ENCODE measurements at places on chromosomes 2 and 18. TPM values are rescaled to one million over a fixed set of nuclear protein-coding genes. Genes with fewer than 3 reads are reported as not detected.
A peak's percentile ranks its signal among the peaks of the same experiment; 100 is the strongest.

DNA sequence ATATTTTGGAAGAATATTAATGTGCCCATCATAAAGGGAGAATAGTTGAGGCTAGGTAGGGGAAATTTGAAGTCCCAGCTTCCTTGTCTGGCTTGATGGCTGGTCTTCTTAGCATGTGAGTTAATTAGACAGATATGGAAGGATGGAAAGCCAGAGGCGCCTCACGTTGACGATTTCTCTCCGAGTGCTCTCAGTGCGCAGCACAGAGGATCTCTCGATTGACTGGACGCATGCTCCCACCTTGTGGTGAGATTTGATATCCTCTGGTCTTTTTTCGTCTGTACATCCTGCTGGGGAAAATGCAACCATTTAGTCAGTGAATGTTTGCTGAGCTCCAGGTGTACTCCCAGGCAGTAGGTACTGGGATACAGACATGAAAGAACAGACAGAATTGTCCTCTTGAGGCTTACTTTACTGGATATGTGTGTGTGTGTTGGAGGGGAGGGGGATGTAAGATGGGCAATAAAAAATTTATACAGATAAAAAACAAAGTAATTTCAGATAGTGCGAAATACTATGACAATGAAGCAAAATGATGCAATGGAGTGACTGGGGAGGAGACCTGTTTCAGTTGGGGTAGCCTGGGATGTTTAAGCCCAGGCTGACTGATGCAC lies 66.9 kb upstream of the ZNG1B start:
- peak; percentile 70 for DNase-seq

DNA sequence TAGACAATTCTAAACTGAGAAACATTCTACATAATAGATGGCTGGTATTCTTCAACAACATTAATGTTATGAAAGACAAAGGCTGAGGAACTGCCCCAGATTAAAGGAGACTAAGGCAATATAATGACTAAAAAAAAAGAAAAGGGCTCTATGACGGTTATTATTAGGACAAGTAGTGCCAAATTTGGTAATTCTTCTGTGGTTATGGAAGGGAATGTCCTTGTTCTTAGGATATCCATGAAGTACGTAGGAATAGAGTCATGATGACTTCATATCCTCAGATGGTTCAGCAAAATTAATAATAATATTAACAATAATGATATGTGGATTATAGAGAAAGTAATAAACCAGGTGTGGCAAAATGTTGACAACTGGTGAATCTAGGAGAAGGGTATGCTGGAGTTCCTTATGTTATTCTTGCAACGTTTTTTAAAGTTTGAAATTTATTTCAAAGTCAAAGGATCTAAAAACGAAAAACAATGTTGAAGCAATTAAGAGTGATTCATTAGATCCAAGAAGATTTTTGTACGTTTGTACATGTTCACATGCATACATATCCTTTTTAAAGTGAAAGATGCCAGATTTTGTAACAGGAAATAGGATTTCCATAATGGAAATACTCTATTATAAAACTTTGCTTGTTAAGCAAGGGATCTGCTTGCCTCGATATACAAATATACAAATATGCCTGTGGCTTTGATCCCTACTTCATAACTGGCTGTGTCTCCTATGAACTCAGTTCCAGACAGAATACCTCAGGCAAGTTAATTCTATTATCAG lies 27.7 kb upstream of the STRN start:
- no peak for DNase-seq

DNA sequence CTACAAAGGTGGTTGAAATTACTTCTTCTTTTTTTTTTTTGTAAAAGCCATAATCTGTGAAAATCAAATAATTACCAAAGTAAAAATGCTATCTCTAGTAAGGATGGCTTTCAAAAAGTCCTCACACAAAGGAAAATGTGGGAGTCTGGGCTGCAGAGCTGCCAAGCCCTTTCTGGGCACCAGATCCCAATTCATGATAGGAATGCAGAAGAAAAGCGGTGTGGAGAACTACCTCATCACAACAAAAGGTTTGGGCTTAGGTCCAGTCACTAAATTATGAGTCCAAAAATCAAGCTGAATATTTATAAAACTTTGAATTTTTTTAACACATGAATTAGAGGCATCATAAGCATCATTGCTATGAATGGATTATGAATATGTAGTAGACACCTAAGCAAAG lies 30.8 kb upstream of the EPHA4 start:
- no peak for DNase-seq

DNA sequence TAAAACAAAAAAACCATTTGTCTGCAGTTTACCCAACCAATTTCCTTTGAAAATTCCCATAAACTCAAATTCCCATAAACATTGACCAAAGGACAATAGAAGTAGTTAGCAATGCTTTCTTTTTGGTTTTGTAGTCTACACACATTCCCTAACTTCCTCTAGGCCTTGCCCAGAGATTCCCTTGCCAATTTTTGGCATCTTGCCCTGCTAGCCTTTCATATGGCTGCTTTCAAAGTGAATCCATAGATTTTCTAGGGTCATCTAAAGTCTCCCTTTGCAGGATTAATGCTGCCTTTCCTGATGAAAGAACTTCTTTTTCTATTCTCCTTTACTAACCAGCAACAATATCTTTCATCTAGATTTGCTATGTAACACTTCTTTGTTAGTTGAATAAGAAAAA lies 33.4 kb downstream of the THSD7B start:
- no peak for DNase-seq

Gene TTC39C
- 29.7 TPM for total RNA-seq
